ENCODE measurements at places on chromosomes 1 and 21.

DNA sequence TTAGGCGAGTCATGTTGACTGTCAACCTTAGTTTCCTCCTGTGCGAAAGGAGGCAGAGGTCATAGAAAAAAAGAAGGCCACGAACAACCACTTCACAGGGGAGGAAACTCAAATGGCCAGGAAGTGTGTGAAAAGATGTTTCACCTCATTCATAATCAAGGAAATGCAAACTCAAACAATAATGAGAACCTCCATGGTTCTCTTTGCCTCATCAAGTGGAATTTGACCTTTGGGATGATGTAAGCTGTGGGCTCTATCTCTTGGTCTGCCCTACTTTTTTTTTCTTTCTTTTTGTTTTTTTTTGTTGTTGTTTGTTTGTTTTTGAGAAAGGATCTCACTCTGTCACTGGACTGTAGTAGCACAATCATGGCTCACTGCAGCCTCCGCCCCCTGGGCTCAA, 55.9 kb upstream of the GRHL3 start:
- no peak overlapping the region for H3K4me3 ChIP-seq
- no peaks in the 10 kb centered on the region for H3K27me3 ChIP-seq
- H3K27ac ChIP-seq, result no peak overlapping the region
- peaks cover 7% of the 10 kb centered on the region for H3K4me1 ChIP-seq

GRCh38 chr1:176199707-176200106, 7.4 kb downstream of the COP1 start:
- H3K4me3 ChIP-seq, result no peak overlapping the region
- DNase-seq, result no peak
- H3K4me1 ChIP-seq, result peaks cover 6% of the 10 kb centered on the region
- H3K27me3 ChIP-seq, result peaks cover 2% of the 10 kb centered on the region

DNA sequence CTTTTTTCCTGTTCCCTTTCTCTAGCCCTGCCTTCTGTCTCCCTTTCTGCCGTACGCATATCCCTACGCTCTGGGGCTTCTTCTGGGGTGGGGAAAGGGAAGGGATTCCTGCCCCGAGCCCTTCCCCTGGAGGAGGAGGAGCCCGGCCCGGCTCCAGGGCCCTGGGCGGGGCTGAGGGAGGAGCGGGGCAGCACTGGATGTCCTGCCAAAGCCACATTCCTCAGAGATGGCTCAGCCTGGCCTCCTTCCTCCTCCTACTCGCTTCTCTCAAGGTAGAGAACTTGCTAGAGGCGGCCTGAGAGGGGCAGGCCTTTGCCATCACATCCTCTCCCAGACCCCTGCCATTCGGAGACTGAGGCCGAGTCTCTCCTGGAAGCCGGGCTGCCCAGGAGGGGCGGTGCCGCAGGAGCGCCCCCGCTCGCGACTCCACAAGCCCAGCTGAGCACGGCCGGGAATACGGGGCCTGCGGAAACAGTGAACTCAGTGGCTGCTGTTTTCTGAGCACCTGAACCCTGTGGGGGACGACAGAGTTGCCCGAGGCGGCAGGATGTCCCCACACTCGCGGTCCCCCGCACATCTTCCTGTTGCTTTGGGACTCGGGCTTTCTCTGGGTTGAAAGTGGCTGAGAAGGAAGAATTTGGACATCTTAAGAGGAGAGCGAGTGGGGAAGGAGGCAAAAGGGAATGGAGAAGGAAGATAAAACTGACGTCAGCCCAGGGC, 12.2 kb downstream of the ADAMTSL4 start:
- H3K4me1 ChIP-seq, result peaks cover 45% of the 10 kb centered on the region
- peak overlapping the region; percentile 100 for H3K27ac ChIP-seq
- peak overlapping the region; percentile 94 for H3K4me3 ChIP-seq
- peaks cover 12% of the 10 kb centered on the region for H3K27me3 ChIP-seq
- H3K36me3 ChIP-seq, result peaks cover 4% of the 10 kb centered on the region
- peak; percentile 88 for DNase-seq

DNA sequence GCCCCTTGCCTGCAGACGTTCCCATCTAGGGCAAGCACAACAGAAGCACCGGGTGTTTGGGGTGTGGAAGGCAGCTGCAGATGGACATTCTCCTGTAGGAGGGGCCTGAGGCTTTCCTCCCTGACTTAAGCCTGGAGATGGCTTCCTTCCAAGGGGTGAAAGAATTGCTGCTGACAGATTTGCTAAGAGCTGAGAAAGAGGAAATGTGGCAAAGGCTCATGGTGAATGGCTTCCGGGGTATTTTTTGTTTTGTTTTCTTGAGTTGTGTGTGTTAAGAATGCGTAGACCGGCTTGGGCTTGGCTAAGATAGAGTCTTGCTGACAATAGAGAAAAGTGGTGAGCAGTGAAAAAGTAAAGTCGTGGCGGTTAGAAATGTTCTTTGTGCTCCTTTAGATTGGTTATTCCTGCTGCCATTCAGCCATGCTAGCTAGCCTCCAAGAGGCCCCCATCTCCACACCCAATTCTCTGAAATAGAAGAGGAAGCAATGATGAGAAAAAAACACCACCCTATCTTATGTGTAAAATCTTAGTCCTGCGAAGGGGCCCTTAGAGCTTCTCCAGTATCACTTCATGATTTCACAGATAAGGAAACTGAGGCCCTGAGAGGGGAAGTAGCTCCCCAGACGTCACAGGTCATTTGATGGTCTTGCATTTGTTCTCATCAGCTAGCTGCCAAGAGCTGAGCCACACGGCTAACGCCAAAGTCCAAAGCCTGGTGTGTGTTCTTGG, 36.9 kb downstream of the EIF2D start:
- peaks cover 7% of the 10 kb centered on the region for H3K27me3 ChIP-seq
- H3K36me3 ChIP-seq, result no peaks in the 10 kb centered on the region
- DNase-seq, result no peak
- peaks cover 14% of the 10 kb centered on the region for H3K4me1 ChIP-seq
- H3K27ac ChIP-seq, result peak overlapping the region; percentile 33
